Stimulated activated naive CD4-positive, alpha-beta T cell (primary cell): ENCODE measurements at places on chromosomes 1 and 21.

DNA sequence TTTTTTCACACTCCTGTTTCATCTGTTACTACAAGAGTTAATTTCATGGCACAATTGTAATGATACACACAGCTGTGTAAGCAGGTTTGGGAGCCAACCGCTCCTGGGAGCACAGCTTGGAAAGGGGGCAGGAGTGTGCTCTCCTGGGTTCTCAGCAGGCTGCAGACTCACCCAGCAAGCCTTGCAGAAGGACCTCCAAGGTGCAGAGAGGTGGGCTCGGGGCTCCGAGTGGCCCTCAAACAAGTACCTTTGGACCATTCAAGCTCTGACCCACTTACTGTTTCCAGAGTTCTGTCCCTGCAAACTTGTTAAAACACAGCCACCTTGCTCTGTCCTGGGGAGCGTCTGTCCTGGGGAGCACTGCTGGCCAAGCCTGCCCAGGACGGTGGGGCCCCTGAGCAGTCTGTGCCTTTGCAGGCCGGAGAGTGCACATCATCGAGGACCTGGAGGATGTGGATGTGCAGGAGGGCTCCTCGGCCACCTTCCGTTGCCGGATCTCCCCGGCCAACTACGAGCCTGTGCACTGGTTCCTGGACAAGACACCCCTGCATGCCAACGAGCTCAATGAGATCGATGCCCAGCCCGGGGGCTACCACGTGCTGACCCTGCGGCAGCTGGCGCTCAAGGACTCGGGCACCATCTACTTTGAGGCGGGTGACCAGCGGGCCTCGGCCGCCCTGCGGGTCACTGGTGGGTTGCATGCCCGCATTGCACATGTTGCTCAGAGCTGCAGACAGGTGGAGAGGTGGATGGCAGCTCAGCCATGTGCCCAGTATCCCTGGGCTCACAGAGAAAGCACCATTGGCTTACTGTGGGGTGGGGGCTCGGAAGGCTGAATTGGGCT lies 78.0 kb downstream of the OBSCN start:
- DNase-seq = no peak

DNA sequence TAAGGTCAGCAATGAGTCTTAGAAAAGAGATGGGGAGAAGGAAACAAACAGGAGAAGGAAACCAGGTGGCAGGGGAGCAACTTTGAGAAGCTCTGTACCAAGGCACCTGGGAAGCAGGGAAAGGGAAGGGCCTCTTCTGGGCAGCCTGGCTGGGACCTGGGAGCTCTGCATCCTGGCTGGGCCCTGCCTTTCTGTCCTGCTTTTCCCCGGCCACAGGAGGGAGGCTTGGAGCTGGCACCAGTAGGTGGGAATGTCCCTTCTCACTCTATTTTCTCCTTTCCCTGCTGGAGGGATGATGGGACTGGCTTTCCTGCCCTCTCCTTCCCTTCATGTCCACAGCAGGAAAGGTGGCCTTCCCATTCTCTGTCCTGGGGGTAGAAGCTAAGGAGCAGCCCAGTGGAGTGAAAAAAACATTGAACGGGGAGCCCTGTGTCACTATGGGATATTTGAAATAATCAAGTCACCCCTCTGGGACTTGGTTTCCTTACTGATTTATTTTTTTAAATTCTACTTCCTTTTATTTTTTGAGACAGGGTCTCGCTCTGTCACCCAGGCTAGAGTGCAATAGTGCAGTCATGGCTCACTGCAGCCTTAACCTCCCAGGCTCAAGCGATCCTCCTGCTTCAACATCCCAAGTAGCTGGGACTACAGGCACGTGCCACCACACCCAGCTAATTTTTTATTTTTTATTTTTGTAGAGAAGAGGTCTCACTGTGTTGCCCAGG lies 5.1 kb upstream of the NES start:
- no peak for DNase-seq

DNA sequence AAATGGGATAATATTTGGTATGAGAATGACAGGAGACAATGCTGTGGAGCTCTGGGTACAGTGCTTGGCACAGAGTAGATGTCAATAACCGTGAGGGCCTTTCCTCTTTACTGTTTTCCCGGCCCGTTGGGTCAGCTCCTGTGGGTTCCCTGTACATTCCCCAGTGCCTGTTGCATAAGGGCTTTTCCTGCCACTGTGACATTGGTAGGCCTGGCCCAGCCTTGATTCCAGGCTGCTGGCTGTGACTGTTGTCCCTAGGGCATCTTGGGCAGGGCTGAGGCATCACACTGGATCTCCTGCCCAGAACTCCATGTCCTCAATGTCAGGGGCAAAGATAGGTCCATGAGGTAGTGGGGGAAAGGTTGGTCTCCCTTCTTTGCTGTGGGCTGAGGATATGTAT lies 25.8 kb upstream of the MYCL start:
- no peak for DNase-seq

- no peak for DNase-seq
These were observed 15.1 kb downstream of the RNF223 start for GRCh38 chr1:1058921-1059493.

DNA sequence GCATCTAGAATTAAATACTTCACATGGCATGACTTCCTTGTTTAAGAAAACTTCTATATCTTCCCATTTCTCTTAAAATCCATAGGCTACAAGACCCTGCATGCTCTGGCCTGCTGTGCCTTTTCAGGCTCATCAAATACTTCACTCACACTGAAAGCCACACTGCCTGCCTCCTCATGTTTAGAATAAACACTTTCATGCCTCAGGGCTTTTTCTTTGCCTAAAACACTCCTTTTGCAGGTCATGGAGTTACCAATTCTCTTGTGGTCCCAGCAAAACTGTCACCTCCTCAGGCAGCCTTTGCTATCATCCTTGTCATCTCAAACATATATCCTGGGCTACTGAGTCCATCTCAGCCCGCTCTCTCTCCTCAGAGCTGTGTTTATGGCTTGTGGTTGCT lies 5.5 kb downstream of the SGIP1 start:
- no peak for DNase-seq

- no peak for DNase-seq
These were observed 2.0 kb downstream of the HUNK start for GRCh38 chr21:31874812-31875212.

- no peak for DNase-seq
These were observed 3.4 kb upstream of the KCNN3 start for GRCh38 chr1:154873321-154873950.

- no peak for DNase-seq
These were observed 53.5 kb upstream of the FOXD3 start for GRCh38 chr1:63268876-63269275.

- no peak for DNase-seq
These were observed 180.6 kb upstream of the JUN start for GRCh38 chr1:58964428-58964827.

GRCh38 chr1:162466797-162467196 lies 30.8 kb upstream of the UHMK1 start:
- DNase-seq = no peak

GRCh38 chr1:207841901-207842300 lies 69.0 kb downstream of the CD34 start:
- no peak for DNase-seq

DNA sequence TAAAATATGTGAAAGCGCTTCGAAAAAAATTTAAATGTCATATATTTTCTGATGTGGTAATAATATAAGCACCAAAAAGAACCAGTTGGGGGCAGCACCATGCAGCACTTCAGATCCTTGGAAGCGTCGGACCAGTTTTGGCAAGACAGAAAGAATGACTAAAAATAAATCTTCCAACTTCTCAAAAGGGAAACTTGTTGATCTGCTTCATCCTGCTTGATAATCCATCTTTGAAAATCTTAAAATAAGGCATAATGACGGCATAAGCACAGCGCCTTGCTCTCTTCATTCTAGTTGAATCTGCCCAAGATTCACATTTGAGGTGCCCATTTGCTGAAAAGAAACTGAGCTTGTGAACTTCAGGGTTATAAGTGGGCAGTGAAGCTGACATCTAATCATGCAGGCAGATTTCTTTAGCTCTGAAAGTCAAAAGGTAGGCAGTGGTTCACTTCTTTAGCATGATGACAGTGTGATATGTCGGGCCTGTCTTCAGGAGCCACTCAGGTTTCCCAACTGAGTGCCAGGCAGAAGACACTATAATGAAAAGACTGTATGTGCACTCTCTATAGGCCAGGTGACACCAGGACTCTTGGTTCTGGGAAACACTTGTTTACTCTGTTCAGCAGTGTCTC lies 19.8 kb upstream of the MUTYH start:
- peak; percentile 9 for DNase-seq

DNA sequence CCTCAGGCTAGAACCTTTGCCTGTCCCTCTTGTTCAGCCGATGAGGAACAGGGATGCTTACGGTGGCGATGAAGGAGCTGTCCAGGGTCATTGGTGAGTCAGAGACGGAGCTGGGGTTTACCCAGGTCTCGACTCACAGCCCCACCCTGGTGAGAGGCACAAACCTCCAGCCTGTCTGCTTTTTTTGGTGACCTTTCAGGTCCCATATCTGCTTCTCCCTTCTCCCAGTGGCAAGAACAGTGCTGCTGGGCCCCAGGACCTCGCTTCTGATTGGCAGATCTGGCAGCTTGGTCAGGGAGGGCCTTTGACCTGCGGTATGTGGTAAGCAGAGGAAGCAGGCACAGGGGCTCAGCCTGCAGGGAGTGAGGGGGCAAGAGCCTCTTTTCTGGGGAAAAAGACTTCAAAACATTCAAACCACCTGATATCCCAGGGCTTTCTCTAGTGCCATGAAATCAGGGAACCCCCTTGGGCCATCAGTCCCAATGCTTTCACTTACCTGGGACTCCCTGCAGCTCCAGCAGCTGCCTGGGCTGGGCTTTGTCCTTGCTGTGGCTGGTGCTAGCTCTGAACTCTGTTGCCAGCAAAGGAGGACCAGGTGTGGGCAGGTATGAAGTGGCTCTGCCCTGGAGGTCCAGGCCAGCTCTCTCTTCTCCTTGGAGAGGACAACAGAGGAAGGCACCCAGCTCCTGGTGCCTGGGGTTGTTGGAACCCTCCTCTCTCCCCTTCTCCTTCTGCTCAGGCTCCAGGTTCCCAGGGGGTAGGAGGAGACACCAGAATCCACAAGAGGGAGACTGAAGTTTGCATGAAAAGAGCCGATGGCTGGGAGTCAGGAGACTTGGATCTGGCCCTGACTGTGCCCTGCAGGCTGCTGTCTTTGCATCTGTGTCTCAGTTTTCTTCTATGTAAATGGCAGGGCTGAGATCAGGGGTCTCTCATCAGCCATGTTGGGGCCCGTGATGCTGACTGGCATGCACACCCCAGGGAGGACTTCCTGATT lies 41.4 kb downstream of the TRIM62 start:
- no peak for DNase-seq

DNA sequence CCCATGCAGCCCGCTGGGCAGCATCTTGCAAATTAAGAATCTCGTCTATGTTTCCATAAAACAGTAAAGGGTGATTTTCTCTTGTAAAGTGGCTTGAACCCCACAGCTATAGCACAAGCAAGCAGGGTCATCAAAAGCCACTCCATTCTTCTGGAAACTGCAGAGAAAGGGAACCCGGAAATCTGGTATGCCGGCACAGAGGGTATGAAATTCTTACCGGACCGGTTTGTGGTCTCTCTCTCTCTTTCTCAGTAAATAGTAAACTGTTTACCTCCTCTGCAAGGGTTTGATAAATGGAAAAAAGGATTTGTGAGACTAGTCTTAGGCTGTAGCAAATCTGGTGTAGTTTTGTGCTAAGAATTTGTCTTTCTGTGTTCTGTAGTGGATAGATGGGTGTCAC lies 2.7 kb upstream of the ADSS2 start:
- no peak for DNase-seq

GRCh38 chr1:188986745-188987417 lies 1490.8 kb downstream of the BRINP3 start:
- no peak for DNase-seq

- no peak for DNase-seq
These were observed 7.9 kb downstream of the CCNL2 start for GRCh38 chr1:1391225-1391624.

DNA sequence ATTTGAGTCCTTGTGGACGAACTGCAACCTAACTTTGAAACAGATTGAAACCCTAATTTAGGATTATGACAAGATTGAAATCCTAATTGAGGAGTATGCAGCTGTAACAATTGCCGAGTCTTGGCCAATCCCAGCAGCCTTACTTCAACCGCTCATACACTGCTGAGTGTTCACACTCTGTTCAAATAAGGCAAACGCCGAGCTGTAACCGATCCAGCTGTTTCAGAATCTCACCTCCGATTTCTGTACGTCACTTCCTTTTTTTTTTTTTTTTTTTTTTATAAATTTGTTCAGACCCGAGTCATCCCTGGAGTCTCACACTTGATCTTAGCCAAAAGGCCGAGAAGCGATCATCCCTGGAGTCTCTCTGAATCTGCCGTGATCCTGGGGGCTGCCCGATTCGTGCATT lies 22.3 kb upstream of the ATP5PO start:
- no peak for DNase-seq

- DNase-seq = no peak
These were observed 35.6 kb downstream of the HTR6 start for GRCh38 chr1:19700079-19700777.
